Cortex of kidney (tissue), 1 donor: ENCODE measurements at places on chromosomes 11 and 22.

DNA sequence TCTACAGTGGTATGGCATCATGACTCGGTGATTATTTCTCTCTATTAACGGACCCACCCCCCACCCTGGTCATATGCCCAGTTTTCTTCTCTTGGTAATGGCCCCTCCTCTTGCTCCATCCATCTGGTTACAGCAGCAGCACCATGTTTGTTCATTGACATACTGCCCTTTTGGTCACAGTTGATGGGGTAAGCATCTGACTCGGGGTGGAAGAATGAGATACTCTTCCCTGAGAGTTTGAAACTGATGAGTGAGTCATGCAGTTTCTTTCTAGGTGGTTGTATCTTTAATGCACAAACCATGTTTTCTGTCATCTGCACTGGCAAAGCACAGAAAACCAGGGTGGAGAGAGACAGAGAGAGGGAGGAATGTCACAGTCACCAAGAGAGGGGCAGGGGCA is 126.0 kb downstream of the SYN3 start:
- DNase-seq, result no peak

DNA sequence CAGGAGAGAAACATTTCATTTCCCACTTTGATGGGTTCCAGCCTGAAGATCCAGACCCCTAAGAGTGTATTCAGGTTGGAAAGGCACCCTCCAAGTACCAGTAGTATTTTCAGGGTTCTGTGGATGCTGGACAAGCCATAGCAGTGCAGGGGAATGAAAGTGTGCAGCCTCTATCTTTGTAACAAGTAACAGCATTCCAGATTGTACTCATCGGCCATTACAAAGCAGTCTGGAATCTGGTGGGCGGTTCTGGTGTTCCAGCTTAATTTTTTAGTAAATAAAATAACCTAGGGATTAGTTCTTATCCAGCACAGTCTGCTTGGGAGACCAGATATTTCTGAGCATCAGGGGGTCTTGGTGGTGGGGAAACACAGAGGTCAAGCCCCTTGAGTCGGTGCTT is 22.6 kb downstream of the APLNR start:
- DNase-seq, result no peak

- no peak for DNase-seq
Measured at GRCh38 chr11:121841487-121842191, 274.4 kb downstream of the BLID start.

GRCh38 chr22:21106000-21106399 is 60.3 kb downstream of the LRRC74B start:
- DNase-seq, result no peak

- no peak for DNase-seq
Measured at GRCh38 chr11:113278481-113278880, 35.9 kb upstream of the TTC12 start.

GRCh38 chr22:42273855-42274451 is 3.5 kb upstream of the TCF20 start:
- DNase-seq, result no peak

DNA sequence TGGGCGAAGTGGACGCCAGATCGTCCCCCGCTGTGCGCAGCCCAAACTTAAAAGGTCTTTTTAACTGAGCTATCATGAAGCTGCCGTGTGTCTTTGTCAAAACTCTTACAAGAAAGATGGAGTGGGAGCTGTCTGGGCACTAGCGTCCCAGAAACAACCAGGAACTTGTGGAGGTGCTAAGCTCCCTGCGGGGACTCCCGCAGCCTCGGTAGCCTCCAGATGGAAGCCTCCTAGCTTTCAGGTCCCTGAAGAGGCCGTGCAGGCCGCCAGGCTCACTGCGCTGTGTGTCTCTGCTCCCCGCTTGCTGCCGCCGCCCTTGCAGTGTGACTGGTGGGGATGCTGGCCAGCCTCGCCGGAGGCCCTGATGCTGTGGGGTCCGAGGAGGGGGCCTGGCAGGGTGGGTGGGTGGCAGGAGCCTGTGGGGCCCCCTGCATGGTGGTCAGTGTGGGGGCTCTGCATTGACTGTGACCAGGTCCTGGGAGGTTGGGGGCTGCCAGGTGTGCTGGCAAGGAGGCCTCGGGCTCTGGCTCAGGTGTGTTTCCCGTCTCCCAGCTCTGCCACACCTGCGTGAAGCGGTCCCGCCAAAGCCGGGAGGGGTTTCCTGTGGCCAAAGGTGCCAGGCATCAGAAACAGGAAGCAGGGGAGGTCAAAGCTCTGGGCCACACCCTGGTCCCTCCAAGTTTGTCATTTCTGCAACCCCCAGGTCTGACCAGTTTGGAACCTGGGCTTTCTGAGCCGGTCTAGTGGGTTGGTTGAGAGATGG is 1.2 kb downstream of the TRABD start:
- no peak for DNase-seq

- DNase-seq, result no peak
Measured at GRCh38 chr11:27355575-27356104, 7.4 kb downstream of the CCDC34 start.

GRCh38 chr11:72085621-72086351 is 5.1 kb downstream of the LRRC51 start:
- no peak for DNase-seq

- DNase-seq, result no peak
Measured at GRCh38 chr11:74162681-74163467, 7.9 kb downstream of the C2CD3 start.

DNA sequence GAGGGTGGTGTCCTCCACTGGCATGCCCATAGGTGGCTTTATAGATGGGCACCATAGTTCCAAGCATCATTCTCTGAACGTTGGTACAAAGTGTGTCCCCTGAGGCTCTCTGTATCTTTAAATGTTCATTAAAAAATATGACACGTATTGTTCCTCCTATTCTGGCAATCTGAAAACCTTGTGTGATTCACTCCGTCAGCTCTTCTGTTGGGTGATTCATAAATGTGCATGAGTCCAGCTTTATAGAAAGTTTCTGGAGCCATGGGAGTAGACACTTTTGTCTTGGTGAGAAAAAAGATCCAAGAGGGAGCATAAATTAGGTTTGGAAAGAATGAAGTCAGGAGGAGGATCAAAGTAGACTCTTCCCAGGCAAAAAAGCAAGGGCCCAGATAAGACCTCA is 728.8 kb downstream of the NELL1 start:
- no peak for DNase-seq

GRCh38 chr11:115693002-115693401 is 188.8 kb upstream of the CADM1 start:
- no peak for DNase-seq

- no peak for DNase-seq
Measured at GRCh38 chr11:12531020-12531419, 143.2 kb upstream of the TEAD1 start.

- no peak for DNase-seq
Measured at GRCh38 chr11:130545449-130546072, 97.1 kb downstream of the ADAMTS15 start.
